CD4-positive, alpha-beta T cell treated with Interleukin-4 for 4 hours (primary cell): ENCODE measurements at places on chromosomes 4 and X.

- peak; percentile 71 for DNase-seq
These were observed 45.0 kb downstream of the SNX25 start for GRCh38 chr4:185254434-185254833.

- no peak for DNase-seq
These were observed 19.6 kb downstream of the COX7B2 start for GRCh38 chr4:46889410-46889809.

DNA sequence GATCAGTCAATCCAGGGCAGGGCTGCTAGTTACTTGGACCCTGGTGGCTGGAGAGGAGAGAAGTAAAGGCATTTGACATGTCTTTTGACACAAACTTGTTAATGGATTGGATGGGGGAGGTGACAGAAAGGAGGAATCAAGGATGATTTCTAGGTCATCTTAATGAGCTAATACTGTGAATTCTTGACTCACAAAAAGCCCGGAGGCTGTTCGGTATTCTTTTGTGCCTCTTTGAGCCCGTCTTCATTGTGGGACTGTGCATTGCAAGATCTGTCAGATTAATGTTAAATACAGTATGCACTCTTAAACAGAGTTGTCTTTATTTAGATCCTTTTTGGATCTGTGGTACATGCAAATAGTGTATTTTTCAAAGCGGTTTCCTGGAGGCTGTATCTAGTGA is 25.1 kb downstream of the POLA1 start:
- no peak for DNase-seq

DNA sequence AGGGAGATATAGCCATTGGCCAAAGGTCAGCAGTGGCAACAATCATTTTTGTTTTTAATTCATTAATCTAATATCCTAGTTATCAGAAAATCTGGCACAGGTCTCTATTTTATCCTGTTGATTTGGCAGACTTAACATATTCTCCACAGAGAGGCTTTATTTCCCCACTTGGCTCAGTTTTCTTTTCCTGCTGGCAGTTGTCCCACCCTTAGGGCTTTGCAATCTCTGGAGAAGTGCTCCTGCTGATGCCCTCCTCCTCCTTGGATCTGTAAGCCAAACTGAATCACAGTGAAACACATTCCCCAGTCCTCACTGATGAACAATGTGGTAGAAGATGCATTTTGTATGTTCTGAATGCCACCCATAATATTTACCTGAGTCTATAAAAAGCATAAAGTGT is 889.7 kb downstream of the PDHA2 start:
- no peak for DNase-seq

GRCh38 chr4:25299476-25300203 is 12.9 kb upstream of the ZCCHC4 start:
- DNase-seq = no peak

DNA sequence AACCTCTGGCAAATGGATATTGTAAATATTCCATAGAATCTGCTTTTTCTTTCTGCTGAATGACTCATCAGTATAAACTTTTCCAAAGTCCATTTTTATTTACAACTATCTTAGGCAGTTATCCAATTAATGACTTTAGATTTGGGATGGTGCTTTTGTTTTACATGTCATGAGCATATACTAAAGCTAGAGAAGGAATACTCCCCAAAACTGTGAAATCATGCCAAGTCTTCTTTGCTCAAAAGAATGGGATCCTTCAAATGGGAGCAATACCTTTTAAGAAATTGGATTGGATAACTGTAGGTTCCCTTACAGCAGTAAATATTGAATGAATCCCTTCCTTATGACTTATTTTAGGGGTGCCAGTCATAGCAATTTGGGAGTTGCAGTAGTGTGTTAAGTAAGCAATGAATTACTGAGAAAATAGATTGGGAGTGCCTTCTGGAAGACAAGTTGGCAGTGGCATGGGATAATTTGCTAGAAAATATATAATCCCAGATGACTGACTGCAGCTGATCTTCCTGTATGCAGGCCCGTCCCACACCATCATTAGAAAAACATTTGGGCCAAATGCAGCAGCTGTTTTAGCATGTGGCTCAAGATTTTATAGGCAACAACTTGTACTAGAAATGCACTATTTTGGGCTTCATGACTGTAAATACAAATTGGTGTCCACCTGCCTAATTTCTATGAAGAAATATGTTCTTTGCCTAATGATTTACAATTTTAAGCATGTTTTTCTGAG is 2.8 kb downstream of the TMPRSS11D start:
- no peak for DNase-seq

- DNase-seq = peak; percentile 6
These were observed 514.2 kb upstream of the DIPK2B start for GRCh38 chrX:45714866-45715265.

GRCh38 chr4:155807021-155807420 is 48.2 kb downstream of the GUCY1B1 start:
- no peak for DNase-seq

- DNase-seq = no peak
These were observed 81.6 kb upstream of the MED14 start for GRCh38 chrX:40816906-40817305.

GRCh38 chr4:54227256-54228055 is 1.6 kb upstream of the PDGFRA start:
- no peak for DNase-seq

GRCh38 chrX:1462596-1463251 is 10.0 kb upstream of the ASMTL start:
- DNase-seq = peak; percentile 97

- DNase-seq = no peak
These were observed 55.3 kb downstream of the PDS5A start for GRCh38 chr4:39922399-39922798.

DNA sequence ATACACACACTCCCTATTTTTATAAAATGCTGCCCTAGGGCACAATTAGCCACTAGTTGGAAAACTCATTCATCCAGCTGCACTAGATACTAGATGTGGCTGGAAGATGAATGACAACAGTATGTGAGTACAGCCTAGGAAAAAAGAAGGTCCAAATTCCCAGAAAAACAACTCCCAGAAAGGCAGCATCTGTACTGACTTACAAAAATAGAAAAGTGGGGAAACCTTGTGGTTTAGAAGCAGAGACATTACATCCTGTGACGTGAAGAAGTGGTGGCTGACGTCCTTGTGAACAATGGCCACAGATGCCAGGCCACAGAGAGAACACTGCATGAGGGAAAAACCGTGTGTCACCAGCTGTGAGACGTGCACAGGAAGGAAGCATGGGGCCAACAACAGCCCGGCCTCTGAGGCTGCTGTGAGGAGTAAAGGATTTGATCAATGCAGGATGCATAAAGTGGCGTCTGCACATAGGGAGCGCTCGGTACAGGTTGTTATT is 81.2 kb downstream of the SPRY1 start:
- peak; percentile 15 for DNase-seq
